Mammary epithelial cell (primary cell): ENCODE measurements at places on chromosomes 5 and 9.
A peak's percentile ranks its signal among the peaks of the same experiment; 100 is the strongest.

DNA sequence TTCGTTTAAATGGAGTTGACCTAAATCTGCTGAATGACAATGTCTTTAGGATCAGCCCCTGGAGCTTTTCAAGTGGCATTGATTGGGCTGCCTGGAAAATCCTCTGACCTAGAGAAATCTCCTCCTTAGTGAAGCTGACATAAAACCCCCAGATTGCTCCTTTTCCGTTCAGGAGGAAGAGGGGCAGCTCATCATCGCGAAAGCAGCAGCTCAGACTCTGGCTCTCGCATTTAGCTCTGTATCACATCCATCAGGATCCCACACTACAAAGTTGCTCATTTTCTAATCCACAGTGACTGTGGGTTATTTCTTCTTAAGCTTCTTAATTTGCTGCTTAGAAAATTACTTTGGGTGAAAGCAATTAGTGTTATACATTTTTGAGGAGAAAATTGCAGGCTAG lies 373.7 kb downstream of the ENC1 start:
- no peak for DNase-seq

- no peak for DNase-seq
Observed at GRCh38 chr5:92962752-92963151, 618.3 kb downstream of the NR2F1-AS1 start.

GRCh38 chr5:67189931-67190330 lies 6.7 kb downstream of the CD180 start:
- no peak for DNase-seq

DNA sequence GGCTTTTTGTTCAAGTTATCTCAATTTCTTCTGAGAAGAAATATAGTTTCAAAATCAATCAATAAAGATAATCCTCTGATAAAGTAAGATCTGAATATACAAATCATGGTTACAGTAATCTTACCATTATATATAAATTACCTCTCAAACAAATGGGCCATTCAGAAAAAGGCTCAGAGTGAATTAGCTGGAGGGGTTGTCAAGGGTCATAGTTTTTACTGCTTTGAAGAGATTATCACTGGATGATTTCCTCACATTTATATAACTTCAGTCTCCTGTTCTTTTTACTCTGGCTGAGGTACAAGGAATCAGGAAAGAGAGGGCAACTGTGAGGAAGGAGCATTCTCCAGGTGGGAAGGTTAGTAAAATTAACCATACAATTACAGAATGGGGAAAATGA lies 148.6 kb upstream of the ELL2 start:
- DNase-seq: no peak

DNA sequence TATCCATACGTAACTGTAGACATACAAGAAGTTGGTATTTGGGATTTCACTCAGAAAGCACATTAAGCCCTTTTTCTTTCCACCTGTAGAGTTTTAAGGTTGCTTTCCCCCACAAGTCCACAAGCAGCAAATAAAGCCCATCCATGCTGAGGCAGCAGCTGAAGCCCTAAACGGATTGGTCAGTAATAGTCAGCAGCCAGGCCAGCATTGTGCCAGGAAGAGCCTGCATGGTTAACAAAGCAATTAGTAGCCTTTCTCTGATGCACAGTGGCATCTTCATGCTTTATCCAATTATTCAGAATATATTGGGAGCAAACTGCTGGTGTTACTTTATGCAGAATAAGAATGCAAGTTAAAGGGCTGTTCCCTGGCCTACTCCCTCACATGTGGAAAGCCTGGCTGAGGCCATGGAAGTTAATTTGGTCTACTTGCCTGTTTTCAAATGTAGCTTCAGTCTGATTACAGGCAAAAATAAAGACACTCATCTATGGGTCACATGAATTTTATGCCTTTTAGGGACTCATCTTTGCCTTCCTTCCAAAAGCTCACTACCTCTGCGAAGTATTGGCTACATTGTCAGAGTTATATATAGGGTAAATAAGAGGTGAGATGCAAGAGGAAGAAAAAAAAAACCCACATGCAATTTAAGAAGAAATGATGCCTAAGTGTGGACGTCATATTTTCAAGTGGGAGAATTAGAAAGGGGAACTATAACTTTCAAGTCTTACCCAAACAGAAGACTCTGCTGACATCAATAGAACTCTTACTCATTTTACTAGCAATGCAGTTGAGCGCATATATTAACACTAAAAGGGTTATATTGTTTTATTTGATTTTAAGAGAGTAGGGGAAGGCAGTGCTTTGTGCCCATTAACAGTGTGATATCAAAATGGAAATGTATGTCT lies 15.9 kb downstream of the EBF1 start:
- no peak for DNase-seq

DNA sequence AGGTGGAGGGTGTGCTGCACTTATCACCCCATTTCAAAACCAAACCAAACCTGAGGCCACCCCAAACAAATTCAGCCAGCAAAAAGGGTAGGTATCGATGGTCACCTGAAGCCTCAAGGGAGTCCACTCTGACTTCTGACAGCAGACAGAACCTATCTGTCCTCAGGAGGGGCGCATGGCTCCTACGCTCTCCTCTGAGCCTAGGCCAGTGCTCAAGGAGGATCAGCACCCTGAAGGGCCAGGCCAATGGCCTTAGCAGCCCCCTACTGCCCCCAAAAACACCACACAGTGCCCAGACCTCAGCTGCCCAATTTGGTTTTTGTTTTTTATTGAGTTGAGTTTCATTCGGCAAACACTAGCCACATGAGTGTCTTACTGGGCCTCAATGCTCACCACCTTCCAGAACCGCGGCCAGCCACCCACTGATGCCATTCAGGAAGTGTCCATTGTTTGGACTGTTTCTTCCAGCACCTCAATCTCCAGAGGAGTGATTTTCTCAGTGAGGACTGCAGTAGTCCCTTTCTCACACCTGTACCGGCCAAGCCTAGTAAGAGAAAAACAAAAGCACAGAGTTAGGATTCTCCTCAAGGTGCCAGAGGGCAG lies 62.0 kb downstream of the PSMB7 start:
- no peak for DNase-seq

DNA sequence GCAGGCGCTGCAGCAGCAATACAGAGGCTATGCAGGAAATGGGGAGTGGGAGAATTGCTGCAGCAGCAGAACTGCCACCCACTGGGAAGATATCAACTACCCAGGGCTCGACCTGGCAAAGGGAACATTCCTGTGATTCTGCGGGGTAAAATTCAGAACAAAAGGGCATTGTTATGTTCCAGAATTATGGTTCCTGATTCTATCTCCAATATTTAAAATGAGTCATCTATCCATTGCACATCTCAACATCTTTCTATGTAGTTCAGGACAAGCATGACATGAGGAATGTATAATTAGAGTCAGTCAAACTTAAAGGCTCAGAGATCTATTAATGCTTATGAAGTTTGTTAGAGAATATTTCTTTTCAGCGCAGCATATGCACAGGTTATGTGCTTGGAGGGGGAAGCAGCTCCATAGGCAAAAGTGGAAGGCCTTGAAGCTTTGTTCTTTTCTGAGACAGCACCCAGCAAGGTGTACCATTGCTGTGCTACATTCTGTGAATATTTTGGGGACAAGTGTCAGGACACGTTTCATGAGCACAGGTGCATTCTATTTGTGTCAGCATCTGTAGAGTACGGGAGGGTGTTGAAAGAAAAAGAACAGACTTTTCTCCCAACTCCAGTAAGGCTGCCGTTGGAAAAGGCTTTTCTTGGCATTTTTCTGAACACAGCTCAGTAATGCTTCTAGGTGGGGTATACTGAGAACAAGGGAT lies 395.6 kb upstream of the MPDZ start:
- peak; percentile 36 for DNase-seq
